ENCODE measurements at places on chromosomes 6 and 20.

DNA sequence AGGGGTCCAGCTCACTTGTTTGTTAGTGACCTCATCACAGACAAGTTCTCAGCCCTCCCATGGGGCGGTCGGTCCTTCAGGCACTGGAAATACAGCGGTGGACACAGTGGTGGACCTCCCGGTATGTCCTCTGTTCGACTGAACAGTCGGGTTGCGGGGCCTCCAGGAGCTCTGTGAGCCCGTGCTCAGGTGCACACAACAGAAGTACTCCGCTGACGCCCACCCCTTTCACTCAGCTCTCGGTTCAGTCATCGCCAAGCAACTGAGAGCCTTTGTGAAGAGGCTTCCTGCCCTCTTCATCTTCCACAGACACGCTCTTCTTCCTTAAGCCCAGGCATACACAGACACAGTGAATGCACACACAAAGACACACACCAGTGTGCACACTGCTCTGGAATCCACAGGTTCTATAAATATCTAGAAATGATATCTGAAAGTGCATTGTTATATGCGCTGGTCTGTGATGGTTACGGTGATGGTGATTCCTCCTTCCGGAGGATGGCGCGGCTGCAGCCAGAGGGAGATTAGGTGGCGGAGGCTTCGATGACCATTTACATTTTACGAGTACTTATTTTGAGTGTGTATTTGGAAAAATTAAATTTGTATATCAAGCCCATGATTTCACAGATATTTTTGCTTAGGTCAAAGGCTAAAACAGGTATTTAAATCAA, 46.8 kb upstream of the BHLHE23 start:
- no peak for DNase-seq

- DNase-seq: no peak
Measured at GRCh38 chr6:99353126-99353525, 3.7 kb upstream of the FAXC start.

GRCh38 chr6:114733596-114733995, 390.8 kb upstream of the HS3ST5 start:
- no peak for DNase-seq

- DNase-seq: no peak
Measured at GRCh38 chr6:122984393-122984792, 11.6 kb upstream of the CLVS2 start.

GRCh38 chr6:157194643-157195042, 128.7 kb downstream of the TMEM242 start:
- no peak for DNase-seq

DNA sequence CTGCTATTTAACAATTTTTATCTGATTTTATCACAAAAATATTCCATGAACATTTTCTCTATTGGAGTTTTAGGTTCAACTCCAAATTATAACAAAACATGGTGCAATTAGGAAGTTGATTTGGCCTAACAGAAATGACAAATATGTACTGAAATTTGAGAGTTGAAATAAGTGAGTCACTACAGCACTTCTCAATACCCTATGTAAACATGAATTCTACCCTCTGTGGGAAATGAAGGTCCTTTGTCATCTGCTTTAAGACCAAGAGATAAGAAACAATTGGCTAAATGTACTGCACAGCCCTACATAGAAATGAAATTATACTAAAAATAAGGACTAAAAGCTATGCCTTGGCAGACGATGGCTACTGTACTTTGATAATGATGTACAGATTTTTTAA, 86.2 kb upstream of the BEND6 start:
- DNase-seq: no peak

DNA sequence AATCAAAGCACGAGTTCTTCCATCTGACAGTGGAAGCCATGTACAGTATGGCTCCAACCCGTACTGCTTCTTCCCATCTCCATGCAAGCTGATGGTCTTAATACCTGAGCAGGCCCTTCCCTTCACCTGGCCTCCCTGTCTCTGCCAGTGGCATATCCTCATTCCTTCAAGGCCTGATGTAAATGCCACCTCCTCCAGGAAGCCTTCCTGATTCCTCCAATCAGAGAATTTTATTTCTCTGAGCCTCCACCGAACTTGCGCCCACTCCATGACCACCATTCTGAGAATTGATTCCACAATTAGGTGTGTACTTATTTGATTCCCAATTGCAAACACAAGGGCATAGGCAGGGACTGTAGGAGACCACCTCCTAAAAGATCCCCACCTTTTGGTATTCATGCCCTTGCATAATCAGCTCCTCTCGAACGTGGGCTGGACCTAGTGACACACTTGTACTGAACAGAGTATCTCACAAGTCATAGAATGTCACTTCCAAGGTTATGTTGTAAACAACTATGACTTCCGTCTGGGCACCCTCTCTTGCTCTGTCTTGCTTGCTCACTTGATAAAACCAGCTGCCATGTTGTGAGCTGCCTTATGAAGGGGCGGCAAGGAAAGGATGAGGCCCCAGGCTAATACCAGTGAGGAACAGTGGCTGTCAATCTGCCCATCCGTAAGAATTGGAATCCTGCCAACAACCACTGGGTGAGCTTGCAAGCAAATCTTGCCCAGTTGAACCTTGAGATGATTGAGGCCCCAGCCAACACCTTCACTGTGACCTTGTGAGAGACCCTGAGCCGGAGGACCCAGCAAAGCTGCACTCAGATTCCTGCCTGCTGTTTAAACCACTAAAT, 38.8 kb downstream of the CPNE5 start:
- DNase-seq: no peak

DNA sequence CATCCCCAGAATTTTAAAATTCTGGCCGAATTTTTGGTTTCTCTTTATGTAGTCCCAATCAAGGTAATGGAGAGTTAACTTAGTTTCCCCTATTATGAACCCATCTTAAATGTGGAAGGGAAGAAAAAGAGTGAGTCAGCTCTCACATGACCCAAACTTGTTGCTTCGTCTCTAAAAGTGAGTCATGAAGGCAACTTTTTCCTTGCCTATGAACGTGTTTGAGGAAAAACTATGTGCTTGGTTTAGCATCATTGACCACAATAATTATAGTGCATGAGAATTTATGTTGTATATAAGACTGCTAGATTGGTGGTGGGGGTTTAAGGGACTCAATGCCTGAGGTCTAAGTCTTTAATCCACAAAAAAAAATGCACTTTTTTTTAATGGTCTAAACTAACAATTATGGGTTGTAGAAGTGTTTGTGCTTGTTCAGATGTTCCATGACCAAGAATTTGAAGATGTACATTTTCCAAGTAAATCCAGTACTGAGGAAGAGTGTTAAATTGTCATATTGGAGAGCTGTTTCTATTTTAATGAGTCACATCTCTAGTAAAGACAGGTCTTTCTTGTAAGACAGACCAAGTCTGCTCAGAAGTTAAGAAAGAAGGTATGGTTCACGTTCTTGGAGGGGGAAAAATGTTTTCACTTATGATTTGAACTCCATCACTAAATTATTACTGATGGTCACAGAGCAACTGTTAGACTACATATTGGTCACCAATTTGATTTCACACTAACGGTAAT, 409.9 kb upstream of the MARCKS start:
- no peak for DNase-seq

GRCh38 chr6:42274898-42275297, 57.2 kb upstream of the MRPS10 start:
- DNase-seq: no peak

- no peak for DNase-seq
Measured at GRCh38 chr6:116012951-116013350, 47.7 kb downstream of the FRK start.

GRCh38 chr6:45969026-45969425, 46.6 kb downstream of the CLIC5 start:
- DNase-seq: no peak

GRCh38 chr6:163444077-163444476, 29.6 kb downstream of the QKI start:
- DNase-seq: no peak
